ENCODE measurements at places on chromosomes 5 and 9.

DNA sequence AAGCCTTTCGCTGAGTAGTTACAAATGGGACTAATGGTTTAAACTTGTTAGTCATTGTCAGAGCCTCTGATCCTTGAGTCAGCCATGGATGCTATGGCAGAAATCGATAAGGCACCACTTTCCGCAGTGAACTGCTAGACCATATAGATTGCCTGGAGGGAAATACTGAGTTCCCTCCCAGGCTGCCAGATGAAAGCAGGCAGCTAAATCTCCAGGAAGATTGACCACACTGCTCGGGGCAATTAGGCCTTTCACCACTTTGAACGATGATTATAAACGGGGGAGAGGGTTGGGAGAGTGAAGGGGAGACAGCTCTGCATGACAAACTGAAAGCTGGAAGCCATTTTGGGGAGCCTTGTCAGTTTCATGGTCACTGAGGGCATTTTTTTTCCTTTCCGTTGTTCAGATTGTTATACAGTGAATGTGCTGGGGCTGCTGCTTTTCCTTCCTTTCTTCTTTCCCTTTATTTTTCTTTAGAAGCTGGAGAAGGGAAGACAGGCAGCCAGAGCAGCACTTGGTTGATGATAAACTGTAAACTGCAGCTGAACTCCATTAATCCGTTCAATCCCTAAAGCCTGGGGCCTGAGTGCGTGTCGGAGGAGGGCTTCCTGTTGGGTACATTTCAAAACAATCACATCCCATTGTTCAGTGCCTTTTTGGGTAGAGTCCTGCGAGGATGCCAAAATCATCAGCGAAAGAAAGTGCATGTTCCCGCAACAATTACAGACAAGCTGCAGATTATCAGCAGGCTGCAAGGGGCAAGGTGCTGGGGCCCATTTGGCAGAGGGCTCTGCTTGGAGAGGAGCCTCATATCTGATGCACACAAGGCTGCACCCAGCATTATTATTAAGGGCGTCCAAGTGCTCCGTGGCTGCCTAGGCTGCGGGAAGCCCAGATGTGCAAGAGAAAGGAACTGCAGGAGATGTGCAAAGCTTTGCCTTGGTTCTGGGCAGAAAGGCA, 308.4 kb downstream of the PSAT1 start:
- no peak for DNase-seq

GRCh38 chr9:134138292-134138691, 2.4 kb downstream of the WDR5 start:
- no peak for DNase-seq

DNA sequence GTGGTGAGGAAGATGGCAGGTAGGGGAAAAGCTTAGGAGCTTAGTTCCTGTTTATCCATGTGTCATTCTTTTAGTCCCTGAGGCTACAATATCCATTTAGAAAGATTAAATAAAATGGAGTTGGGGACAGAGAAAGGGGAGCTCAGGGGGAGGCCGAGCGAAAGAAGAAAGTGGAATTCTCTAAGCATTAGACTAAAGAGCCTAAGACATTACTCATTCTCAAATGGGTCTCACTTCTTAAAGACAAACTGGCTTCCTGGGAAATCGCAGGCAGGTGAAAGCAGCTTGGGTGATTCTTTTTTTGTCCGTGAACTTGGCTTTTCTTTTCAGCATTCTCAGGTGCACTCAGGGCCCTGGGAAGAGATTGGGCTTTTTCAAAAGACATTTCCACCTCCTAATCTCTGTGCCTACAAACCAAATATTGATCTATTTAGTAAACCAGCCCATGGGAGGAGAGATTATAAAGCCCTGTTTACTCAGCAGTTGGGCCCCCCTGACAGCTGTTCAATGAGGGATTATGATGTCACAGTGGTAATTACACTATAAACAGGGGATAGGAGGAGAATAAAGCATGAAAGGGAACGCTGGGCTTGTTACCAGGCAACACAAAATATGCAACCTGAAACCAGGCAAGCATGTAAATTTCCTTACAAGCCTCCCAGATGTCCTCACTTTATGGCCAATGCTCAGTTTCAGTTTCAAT, 584.0 kb downstream of the ACTL7B start:
- DNase-seq: no peak

DNA sequence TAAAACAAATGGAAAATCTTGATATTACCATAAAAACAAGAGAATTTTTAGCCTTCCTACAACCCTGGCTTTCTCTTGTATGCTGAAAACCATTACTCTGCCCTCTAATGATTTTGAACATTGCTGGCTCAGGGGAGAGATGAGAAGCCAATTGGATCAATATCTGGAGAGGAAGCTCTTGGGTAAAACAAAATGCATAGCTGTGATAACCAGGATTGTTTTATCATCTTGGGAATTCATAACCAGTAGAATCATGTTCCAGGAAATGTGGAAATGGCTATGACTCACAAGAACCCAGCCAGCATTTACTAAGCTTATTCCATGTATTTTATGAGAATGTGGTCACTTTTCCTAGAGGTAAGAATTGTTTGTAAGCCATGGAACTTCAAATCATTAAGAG, 51.1 kb upstream of the CTNND2 start:
- no peak for DNase-seq

- no peak for DNase-seq
These were observed 368 bp downstream of the SURF1 start for GRCh38 chr9:133355881-133356357.

DNA sequence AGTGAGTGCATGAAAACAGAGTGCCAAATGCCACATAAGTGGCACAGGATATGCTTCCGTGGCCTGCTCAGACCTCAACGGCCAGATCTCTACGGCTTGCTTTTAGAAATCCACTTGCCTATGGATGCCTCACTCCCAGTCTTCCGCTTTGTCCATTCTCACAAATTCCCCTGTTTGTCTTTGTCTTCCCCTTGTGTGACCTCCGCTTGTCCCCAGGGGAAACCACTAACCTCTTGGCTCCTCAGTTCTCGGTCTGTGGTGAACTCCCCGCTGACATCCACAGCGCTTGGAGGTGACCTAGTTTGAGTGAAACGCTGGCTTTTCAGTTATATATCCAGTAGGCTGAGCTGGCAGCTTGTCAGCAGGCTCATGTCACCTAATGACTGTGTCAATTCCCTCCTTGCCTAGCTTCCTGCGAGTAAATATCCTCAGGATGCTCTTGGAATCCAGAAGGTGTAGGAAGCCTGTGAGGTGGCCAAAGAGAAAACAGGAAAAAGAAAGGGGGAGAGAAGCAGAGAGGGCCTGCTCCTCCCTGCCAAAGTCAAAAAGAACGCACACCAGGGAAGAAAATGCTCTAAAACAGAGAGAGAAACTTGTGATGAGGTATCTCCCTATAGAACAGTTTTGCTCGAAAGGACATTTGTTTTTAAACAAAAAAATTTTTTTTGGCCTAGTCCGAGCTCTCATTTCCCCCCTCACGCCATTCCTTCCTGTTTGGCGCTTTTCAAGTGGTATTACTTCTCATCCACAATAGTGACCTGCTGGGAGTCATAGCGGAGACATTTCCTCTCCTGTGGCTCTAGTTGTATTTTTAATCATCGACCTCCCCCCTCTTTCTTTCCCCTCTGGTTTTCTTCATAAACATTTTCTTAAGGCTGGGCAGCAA, 101.6 kb upstream of the SPRY4 start:
- no peak for DNase-seq

DNA sequence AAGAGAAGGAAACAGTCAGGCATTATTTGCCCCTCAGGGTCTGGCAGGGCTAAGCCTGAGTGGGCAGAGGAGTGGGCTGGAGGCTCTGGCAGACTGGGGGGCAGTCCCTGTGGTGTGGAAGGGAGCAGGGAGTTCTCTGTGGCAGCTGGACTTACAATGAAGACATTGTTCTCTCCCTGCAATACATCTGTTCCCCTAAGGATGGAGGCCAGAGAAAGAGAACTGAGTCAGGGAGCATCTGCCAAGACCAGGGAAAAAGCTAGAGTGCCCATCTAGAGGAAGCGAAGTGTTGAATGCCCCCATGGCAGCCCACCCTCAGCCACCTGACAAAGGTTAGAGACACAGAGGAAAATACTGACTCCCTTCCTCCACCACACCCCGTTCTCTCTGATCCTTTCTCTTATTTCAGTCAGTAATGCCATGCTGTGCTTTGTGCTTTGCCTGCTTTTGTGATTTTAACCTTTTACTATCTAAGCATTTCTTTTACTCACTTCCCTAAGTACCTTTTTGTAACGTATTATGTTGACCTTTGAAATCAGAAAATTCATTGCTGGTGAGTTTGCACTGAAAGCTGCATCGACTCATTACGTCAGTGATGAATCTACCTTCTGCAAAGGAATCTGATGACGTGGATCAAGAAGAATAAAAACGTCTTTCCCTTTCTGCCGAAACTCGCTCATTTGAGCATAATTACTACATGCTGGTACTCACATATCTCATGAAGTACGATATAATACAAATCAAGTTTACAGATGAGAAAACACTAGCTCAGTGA, 76.0 kb downstream of the ACTL7B start:
- no peak for DNase-seq

DNA sequence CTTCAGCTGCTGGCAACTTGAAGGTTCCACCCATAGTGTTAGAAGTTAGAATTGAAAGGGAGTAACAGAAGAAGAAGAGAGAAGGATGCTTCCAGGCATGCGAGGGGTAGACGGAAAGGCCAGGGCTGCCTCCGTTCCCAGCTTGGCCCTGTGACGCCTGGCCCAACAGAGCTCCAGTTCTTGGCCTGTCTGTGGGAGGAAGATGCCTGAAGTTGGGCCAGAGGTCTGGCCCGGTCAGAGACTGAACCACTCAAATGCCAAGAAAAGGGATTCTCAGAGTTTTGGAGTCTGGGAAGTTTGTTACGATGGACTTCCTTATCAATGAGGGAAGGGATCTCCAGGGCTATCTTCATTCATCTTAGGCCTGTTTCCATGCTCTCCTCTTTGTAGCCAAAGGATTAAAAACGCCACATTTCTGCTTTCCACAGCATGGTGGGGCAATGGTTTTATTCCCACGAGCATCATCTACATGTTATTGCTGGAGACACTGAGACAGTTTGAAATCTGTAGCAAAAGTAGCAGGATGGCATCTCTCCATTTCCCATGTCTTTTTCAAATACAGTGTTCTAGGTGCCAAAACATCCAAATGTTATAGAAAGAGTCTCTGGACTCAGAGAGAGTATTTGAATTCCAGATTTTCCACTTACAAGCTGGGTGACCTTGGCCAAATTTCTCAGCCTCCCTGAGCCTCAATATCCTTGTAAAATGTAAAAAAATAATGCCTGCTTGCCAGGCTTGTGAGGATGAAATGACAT, 65.4 kb upstream of the ANKRD55 start:
- no peak for DNase-seq

- DNase-seq: no peak
These were observed 148.8 kb upstream of the FREM1 start for GRCh38 chr9:15059003-15059402.

GRCh38 chr5:159104051-159104651, 4.4 kb upstream of the EBF1 start:
- no peak for DNase-seq

GRCh38 chr9:89039104-89039465, 47.8 kb downstream of the S1PR3 start:
- DNase-seq: no peak

- no peak for DNase-seq
These were observed 234.0 kb downstream of the CACNA1B start for GRCh38 chr9:138111607-138112006.

DNA sequence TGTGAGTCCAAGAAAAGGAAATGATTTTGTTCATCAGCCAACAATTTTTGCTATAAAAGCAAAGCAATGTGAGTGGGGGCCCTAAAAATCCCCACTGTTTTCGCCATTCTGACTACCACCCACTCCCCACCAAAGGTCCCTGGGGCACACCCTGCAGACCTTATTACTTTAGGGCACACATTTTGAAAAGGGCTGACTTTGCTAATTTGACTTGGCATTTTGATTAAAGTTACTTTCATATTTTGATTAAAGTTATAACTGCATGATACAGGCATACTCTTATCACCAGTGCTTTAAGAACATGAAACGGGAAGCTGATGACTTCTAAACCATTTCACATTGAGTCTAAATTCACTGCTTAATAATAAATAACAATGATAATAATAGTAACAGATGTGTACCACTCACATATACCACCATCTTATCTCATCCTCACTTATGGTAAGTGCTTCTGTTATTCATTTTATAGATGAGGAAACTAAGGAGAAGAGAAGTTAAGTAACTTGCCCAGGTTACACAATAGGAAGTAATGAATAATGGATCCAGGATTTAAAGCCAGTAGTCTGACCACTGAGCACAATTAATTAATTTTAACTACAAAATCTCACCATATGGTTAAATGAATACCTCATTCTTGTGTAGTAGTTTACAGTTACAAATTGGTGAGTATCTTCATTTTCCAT, 25.4 kb upstream of the NR3C1 start:
- no peak for DNase-seq

DNA sequence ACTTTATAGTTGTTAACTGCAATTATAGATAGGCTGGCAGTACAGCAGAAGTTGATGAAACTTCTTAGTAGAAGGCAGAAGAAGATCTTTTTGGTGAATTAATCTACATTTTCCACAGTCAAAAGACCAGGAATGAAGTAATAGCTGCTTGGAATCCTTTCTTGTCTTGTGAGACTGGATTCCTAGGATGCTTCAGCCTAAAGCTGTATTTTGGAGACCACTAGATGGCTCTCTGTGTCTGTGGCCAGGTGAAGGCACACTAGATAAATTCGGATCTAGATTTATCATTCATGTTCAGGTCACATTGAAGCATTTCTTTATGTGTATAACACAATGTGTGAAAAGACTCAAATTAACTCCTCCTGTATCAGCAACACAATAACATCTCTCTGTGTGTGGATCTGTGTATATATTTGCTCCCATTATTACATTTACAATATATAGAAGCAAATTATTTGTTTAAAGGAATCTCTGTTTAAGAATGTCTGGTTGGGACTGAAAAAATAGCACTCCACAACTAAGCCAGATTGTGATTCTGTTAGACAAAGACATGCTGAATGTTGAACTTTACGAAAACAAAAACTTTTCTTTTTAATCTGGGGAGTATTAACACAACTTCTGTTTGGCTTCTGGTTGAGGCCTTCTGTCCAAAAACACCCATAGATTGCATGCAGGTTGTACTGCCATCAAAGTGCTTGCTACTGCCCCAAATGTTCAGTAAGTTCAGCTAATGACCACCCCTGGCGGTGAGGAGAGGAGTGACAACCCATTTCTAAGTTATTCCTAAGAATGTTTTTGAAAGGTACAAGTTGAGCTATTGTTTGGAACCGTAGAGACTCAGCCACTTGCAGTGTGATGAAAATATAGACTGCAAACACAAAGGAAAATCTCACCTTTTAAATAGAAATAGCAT, 10.6 kb downstream of the GRIN3A start:
- no peak for DNase-seq

All from stimulated activated CD8-positive, alpha-beta memory T cell treated with anti-CD3 and anti-CD28 coated beads, Interleukin-2, amount 100 ng/mL, for 1 hour (primary cell).